Occipital lobe (tissue), 3 donors: ENCODE measurements at places on chromosomes 1 and 21. TPM values are rescaled to one million over a fixed set of nuclear protein-coding genes. Genes with fewer than 3 reads are reported as not detected.

The FMN2 gene
- 61.1 TPM for total RNA-seq

The CFAP107 gene
- total RNA-seq, result not detected

The SFN gene
- not detected for total RNA-seq

The PSMB4 gene
- total RNA-seq, result 290 TPM

The FCN3 gene
- total RNA-seq, result not detected

The IFNGR2 gene
- total RNA-seq, result 57.1 TPM

The PPIAL4G gene
- total RNA-seq, result 0.31 TPM

The SEMA4A gene
- total RNA-seq, result 13.6 TPM

The ERG gene
- 1.2 TPM for total RNA-seq

The B3GALT2 gene
- total RNA-seq, result 160 TPM

The PTPRU gene
- total RNA-seq, result 23.6 TPM

The KRTAP22-1 gene
- not detected for total RNA-seq

The GFI1 gene
- total RNA-seq, result not detected

The NTRK1 gene
- not detected for total RNA-seq

The C1orf226 gene
- total RNA-seq, result 1.1 TPM

The AZIN2 gene
- total RNA-seq, result 25.4 TPM

The JAM2 gene
- total RNA-seq, result 22.3 TPM

The RGS8 gene
- 7.8 TPM for total RNA-seq

The PTGFR gene
- total RNA-seq, result 3.0 TPM

The OR2T27 gene
- total RNA-seq, result not detected

The CD160 gene
- 0.16 TPM for total RNA-seq

The ABL2 gene
- total RNA-seq, result 36.5 TPM

The KCNA3 gene
- 34.3 TPM for total RNA-seq

The C1orf185 gene
- not detected for total RNA-seq

The SLC25A34 gene
- 1.2 TPM for total RNA-seq

The LHX8 gene
- total RNA-seq, result not detected

The PADI1 gene
- total RNA-seq, result not detected

The CDC20 gene
- total RNA-seq, result 4.2 TPM

The ATAD3C gene
- 0.62 TPM for total RNA-seq

The OPTC gene
- total RNA-seq, result not detected

The CHI3L2 gene
- total RNA-seq, result 0.47 TPM

The GBP6 gene
- 0.47 TPM for total RNA-seq

The TXNIP gene
- 317 TPM for total RNA-seq

The ARHGAP30 gene
- total RNA-seq, result 1.7 TPM

The SPRR2A gene
- total RNA-seq, result not detected

The AGL gene
- total RNA-seq, result 34.3 TPM

The UTP25 gene
- 15.0 TPM for total RNA-seq

The CDC7 gene
- 29.3 TPM for total RNA-seq

The SYT14 gene
- total RNA-seq, result 65.8 TPM

The ZNF669 gene
- 33.8 TPM for total RNA-seq

The DISC1 gene
- 6.4 TPM for total RNA-seq

The DNAJB4 gene
- 35.4 TPM for total RNA-seq

The OR10J1 gene
- not detected for total RNA-seq

The DMRTA2 gene
- total RNA-seq, result 5.8 TPM

The CDKN2C gene
- 7.8 TPM for total RNA-seq

The LYSMD1 gene
- 16.4 TPM for total RNA-seq

The KLF17 gene
- total RNA-seq, result 0.31 TPM

The BEND5 gene
- total RNA-seq, result 18.2 TPM

The S100A16 gene
- 13.3 TPM for total RNA-seq

The C4BPA gene
- not detected for total RNA-seq

The FCRLB gene
- 3.1 TPM for total RNA-seq

The MNDA gene
- 4.2 TPM for total RNA-seq

The CR2 gene
- not detected for total RNA-seq

The TEDDM1 gene
- total RNA-seq, result not detected

The AADACL3 gene
- total RNA-seq, result not detected

The TEX38 gene
- total RNA-seq, result not detected

The ACTN2 gene
- total RNA-seq, result 59.1 TPM
